Activated naive CD4-positive, alpha-beta T cell treated with anti-CD3 and anti-CD28 coated beads, Interleukin-2, amount 50 U/mL, for 16 hours (primary cell): ENCODE measurements at places on chromosomes 12 and 14.

GRCh38 chr14:73784181-73784987, 67.2 kb upstream of the PTGR2 start:
- DNase-seq = no peak

DNA sequence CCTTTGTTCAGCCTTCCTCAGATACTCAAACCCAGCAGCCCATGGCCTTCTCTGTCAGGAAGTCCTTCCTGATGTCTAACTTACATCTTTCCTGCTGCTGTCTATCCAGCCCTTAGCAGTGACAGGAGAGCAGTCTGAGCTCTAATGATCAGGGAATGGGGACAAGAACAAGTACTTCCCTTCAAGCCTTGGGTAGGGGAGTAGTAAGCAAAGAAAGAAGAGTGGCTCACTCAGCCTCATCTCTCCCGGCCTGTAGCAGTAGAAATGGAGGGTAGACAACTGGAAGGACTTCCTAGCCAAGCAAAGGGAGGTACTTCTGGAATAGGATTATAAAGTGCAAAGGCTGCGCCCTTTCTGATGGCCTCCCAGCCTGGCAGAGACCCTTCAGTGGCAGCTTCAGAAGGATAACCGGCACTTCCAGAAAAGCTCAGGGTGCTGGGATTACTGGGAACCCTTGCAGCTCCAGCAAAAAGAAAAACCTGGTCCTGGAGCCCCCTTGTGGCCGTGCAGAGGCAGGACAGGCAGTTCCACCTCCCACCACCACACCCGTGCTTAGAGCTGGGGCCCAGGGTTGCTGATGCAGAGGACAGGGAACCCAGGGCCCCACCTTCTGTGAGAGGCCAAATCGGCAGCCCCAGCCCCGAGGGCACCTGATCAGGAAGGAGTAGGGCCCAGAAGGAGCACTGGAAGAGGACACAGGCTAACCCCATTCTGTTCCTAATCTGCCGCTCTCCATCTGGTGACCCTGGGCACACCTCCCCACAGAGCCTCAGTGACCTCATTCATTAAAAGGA, 12.4 kb upstream of the SMUG1 start:
- DNase-seq = peak; percentile 65

DNA sequence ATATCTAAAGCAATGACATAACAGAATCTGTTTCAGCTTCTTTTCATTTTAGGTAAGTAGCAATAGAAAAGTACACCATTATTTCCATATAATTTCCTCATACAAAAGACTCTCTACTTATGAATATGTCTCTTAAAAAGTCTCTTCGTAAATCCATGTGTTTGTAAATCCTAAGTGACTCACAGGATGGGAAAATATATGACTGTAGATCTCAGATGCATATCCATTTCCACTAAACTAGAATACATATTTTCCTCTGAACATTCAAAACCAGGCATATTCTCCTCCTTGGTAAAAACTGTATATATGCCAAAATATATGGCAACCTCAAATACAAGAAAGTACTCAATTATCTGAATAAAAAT, 93.6 kb downstream of the TXNDC16 start:
- DNase-seq = no peak

DNA sequence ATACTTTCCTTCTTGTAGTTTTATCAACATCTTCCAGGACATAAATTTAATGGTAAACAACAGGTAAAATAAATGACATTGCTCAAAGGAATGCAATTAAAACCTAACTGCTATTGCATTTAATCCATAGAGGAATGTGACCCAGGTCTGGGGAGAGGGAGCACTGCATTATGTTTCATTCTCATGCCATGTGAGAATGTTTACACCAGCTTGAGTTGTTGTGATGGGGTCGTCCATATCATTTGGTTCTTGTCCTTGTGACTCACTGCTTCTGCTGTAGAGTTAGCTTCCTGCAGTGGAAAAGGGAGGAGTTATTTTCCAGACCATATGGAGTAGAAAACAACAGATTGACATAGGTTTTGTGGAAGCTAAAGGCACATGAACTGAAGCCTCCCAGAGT, 129.3 kb upstream of the PMCH start:
- DNase-seq = no peak

DNA sequence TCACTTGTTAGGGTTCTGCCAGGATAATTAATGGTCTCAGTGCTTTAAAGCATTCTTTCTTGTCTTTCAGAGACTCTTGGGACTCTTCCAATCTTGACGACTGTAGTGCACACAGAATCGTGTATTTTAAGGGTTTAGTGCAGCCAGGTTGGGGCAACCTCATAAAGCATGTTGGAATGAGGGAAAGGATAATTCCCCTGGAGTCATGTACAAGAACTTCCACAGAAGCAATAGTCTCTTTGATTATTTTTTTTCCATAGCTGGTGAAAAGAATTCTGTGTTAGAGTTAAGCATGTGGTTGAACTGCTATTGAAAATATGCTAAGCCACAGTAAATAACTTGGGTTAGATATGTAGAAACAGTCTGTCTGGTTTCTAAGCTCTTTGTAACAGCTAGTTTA, 246.8 kb upstream of the DAAM1 start:
- no peak for DNase-seq

GRCh38 chr12:72053604-72054003, 115.0 kb downstream of the TPH2 start:
- DNase-seq = no peak

- DNase-seq = no peak
These were observed 61.1 kb downstream of the IGF1 start for GRCh38 chr12:102419094-102419764.

- DNase-seq = no peak
These were observed 31.0 kb upstream of the RD3L start for GRCh38 chr14:103973354-103973753.

DNA sequence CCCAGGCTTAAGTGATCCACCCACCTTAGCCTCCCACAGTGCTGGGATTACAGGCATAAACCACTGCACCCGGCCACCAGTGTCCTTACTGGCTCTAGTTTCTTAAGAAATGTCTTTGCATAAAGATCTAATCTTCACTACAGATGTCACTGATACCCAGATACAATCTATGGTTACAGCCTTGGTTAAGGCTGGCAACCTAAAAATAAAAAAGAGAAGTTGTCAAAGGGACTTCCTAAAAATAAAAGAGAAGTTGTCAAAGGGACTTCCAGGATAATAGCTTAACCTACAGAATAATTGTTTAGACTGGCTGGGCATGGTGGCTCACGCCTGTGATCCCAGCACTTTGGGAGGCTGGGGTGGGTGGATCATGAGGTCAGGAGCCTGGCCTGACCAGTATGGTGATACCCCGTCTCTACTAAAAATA, 27.6 kb downstream of the ETFBKMT start:
- DNase-seq = no peak

GRCh38 chr14:82419933-82420332, 886.3 kb upstream of the SEL1L start:
- no peak for DNase-seq

DNA sequence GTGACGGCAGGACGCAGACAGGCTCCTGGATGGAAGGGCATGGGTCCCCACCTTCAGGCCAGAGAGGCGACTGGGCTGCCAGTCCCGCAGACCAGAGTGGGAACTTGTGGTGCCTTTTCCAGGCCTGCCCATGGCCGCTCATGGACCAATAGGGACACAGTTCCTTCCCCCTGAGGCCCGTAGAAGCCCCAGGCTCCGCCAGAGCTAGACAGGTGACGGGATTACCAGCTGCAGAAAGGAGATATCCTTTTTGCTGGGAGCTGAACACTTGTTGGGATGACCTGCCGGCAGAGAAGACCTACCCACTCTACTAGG, 73.6 kb upstream of the RASSF8 start:
- DNase-seq = no peak

- peak; percentile 17 for DNase-seq
These were observed 377.1 kb upstream of the RGS6 start for GRCh38 chr14:71554959-71555612.

DNA sequence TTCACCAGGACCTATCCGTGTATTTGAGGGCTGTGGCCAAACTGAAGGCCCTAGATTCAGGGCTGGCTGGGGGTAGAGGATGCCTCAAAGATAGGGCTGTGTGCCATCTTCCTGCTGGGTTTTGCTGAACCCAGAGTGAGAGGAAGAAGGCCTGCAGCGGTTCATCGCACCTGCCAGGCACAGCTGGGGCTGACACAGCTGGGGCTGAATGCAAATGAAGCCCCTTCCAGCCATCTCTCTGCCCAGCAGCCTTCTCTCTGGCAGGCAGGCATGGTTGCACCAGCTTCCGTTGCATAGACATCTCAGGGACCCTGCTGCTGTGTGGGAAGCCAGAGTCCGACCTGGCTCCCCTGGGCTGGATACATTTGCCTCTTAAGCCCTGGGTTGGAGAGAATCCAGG, 152.4 kb downstream of the TSPAN9 start:
- no peak for DNase-seq

DNA sequence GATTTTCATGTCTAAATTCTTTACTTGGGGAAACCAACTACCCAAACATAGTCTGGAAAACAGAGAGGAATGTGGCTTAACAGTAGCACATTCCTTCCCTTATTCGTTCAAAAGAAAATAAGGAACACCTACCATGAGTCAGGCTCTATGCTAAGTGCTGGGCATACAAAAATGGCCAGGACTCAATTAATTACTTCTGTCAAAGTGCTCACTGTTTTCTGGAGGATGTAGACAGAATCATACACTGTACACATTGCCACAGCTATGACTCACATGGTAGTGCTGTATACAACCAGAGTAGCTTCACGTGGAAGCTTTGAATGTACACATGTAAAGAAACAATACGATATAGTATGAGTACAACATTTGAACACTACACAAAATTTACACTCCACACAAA, 50.1 kb downstream of the SLC25A21 start:
- DNase-seq = no peak

DNA sequence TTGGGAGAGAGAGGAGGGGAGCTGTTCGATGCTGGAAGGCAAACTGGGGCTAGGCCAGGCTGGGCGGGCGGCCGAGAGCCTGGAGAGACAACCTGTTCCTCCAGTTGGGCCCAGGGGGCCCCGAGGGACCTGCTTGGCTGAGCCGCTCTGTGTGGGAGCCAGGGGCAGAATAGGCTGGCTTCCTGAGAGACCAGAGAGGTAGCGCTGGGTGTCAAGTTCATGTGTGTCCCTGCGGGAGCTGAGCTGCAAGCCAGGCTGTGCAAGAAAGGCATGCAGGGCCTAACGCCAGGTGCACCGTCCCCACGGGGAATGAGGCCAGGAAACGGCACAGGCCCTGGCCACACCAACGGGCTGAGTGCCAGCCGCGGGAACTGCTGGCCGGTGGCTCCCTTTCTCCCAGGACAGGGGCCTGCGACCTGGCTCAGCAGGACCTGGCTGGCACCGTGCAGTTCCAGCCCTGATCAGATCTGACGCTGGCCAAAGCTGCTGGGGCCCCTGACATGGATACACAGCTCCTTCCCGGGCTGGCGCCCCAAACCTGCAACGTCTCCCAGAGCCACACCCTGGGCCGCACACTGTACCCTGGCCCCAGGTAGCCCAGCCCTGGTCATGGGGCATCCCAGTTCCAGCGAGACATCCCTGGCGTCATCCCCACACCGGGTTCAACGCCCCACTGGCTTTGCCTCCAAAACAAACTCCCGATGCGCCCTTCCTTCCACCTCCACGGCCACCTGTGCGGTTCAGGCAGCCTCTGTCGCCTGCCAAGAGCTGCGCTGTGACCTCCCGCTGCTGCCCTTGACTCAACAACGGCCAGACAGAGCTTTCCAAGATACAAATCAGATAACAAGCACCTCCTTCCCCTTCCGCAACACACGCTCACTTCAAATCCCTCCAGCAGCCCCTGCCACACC, 65.0 kb downstream of the RFLNA start:
- DNase-seq = no peak

GRCh38 chr14:95480887-95481226, 35.6 kb downstream of the SYNE3 start:
- no peak for DNase-seq

- peak; percentile 68 for DNase-seq
These were observed at the start of gene ITGA7 for GRCh38 chr12:55707841-55708694. Gene ITGA7 (minus strand): TSS chr12:55707904. CDS start chr12:55707682, 222 bp downstream.

GRCh38 chr14:104392001-104392395, 187.6 kb upstream of the C14orf180 start:
- no peak for DNase-seq

- DNase-seq = no peak
These were observed 69.9 kb downstream of the FOXN4 start for GRCh38 chr12:109239179-109239578.

- no peak for DNase-seq
These were observed 81.3 kb downstream of the SSPN start for GRCh38 chr12:26276709-26277108.
